ENCODE measurements at places on chromosomes 4 and X.

DNA sequence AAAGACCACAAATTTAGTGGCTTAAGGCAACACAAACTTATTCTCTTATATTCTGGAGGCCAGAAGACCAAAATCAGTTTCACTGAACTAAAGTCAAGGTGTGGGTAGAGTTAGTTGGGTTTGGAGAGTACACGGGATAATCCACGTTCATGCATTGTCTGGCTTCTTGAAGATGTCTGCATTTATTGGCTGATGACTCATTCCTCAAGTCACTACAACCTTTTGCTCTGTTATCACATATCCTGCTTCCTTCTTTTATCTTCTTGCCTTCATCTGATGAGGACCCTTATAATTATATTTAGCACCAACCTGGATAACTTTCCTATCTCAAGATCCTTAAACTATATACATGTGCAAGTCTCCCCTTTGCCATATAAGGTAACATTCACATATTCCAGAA lies 590.0 kb downstream of the FSTL5 start:
- no peak for DNase-seq

DNA sequence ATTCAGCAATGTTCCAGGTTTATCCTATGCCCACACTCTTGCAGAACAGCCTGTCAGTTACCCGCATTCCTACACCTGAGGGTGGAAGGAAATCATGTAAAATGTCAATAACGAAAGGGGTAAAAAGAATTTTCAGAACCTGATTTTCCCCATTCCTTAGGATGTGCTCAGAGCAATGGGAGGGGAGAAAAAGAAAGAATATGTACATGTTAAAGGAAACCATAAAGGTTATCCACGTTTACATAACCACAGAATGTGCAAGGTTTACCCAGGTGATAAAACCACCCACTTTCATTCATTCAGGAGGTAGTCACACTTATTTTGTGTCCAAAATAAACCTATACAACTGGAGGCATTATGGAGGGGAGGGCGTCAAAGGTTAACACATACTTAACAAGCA lies 335.5 kb downstream of the ZNF674 start:
- no peak for DNase-seq

GRCh38 chr4:59712470-59712869 lies 1487.7 kb upstream of the ADGRL3 start:
- DNase-seq: no peak

DNA sequence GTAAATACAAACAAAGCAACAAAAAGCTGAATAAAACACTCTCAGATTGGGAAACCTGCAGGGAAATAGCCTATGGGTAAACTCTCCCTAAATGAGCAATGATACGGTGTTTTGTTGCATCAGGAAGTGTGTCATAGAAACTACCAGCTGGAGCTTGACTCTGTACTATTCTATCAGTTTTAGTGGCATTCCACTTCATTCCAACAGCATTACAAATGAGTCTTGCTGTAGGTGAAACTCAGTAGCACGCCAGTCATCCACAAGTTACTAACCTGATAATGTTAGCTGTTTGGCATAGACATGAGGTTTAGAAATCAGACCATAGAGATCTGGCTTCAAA lies 24.9 kb downstream of the FGFBP1 start:
- no peak for DNase-seq

GRCh38 chr4:113958766-113959538 lies 20.5 kb downstream of the ARSJ start:
- DNase-seq: no peak

DNA sequence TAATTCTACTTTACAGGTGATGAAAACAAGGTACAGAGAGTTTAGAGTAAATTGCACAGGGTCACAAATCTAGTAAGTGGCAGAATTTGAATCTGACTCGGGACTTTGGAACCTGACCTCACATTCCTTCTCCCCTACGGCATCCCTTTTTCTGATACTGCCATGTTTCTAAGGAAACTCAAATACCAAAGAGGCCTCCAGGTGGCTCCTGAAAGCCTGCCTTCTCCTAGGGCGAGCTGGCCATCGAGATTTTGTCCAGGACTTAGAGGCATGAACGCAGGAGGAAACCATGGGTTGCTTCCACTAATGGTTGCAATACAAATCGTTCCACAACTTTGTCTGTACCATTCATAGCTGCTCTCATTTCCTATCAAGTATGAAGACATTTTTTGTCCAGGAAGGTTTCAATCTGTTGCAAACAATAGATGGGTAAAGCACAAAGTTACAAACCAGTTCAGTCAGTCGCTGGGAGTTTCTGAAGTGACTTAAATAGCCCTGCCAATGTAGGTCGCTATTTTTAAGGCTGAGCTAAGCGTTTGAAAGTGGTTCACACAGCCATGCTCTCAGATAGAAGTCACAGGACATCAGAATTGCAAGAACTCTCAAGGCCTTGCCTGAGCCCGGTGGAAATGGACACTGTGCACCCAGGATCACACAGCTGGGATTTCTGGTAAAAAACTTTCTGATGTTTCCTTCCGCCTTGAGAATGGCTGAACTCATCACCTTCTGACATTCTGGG lies 296.6 kb upstream of the PRPS2 start:
- no peak for DNase-seq

DNA sequence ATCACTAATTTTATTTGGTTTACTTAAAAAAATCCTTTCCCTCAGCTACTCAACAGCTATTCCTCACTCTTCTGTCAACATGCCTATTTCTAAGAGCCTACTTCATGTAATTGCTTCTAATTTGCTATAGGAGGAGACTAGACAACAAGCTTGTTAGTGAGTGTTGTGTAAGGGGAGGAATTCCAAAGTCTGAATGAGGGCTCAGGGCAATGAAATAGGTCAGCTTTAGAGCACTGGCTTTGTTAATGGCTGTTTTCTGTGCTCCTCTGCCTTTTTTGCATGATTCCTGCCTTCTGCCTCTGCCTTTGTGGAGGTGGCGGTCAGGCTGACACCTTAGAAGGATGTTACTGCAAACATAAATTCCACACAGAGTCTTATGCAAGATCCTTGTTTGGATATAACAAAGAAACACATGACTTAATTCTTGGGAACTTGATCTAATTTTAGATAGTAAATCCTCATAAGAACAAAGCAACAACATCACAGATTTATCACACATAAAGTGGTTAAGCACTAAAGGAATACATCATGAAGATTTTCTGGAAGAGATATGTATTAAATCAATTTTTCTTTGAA lies 15.0 kb upstream of the PAGE1 start:
- DNase-seq: no peak

GRCh38 chrX:37776987-37777325 lies 2.9 kb upstream of the CYBB start:
- no peak for DNase-seq

GRCh38 chr4:10115271-10115796 lies 1.3 kb downstream of the WDR1 start:
- DNase-seq: no peak

DNA sequence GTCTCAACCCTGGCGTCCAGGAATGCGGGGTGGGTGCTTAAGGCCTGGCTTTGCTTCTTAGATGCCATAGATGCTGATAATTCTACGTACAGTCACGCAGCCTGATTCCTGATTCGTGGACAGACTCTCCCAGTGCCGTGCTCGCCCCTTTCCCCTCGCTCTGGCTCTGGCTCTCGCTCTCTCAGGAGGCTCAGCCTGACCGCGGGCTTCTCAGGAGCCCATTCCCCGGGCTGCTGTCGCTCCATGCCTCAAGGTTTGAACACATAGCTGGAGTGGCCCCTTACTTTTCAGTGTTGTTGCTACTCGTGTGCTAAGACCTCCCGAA lies 59.2 kb upstream of the ZC4H2 start:
- no peak for DNase-seq

DNA sequence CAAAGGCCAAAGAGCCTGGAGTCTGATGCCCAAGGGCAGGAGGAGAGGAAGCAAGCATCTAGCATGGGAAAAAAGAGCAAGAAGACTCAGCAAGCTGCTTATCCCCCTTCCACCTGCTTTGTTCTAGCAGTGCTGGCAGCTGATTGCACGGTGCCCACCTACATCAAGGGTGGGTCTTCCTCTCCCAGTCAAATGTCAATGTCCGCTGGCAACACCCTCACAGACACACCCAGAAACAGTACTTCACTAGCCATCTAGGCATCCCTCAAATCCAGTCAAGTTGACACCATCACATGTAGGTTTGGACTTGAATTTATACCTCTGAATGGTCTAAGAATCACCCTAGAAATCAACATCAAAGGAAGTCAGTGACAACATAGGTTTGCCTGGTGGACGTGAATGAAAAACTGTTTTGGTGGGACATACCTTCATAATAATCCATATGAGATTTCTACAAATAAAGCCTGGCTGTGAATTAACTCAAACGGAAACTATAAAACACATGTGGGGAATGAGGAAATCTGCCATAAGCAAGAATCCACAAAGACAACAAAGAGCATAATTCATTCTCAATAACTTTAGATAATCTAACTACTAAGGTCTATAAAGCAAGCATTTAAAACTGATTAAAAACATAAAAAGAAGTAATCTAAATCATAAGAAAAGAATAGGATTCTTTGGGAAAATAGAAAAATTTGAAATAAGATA lies 185.8 kb upstream of the JADE1 start:
- no peak for DNase-seq

DNA sequence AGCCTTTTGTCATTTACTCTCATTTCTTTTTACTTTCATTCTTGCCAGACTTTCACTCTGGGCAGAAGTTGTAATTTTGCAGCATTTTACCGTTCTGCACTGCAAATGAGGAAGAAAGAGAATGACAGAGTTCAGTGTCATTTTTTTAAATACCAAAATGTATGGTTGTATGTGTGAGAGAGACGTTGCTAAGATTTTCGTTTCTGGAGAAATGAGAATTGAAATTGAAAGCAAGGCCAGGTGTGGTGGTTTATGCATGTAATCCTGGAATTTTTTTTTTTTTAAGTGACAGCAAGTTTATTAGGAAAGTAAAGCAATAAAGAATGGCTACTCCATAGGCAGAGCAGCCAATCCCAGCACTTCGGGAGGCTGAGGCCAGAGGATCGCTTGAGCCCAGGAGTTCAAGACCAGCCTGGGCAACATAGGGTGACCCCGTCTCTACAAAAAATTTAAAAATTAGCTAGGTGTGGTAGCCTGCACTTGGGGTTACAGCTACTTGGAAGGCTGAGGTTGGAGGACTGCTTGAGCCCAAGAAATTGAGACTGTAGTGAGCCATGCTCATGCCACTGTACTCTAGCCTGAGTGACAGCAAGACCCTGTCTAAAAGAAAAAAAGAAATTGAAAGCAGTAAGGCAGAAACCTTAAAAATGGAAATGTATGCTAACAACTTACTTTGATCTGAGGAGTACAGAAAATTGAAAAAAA lies 12.9 kb downstream of the DCK start:
- DNase-seq: no peak

DNA sequence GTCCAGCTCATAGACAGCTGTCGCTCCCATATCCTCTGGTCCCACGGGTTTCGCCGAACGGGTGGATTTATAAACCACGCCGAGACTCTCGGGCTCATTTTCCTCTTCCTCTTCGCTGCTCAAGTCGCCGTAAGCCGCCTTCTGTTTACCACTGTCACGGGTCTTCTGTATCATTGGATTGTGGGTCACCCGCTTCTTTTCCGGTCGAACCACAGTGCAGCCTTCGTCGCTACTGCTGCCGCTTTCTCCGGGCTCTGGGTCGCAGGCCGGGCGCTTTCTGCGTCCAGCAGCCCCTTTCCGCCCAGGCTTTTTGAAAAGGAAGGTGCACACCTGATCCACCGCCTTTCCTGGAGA lies 311 bp downstream of the RNF113A start:
- no peak for DNase-seq

DNA sequence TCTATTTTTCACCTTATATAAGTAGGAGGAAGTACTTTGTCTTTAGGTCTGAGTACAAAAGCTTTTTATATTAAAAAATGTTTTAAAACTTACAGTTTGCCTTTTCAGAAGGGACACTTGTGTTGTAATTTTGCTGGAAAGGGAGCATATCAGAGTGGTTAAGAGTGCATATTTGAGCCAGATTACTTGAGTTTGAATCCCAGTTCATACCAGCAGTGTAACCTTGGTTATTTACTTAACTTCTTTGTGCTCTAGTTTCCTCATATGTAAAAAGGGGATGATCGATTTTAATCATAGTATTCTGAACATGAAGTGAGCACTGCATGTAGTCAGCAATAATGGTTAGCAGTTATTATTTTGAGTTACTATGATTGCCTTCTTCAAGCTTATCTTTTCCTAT lies 78.3 kb upstream of the SLC4A4 start:
- DNase-seq: no peak

- DNase-seq: no peak
Measured at GRCh38 chr4:94359221-94359620, 16.6 kb upstream of the HPGDS start.

- peak; percentile 13 for DNase-seq
Measured at GRCh38 chrX:153900831-153901752, 3.4 kb upstream of the AVPR2 start.

GRCh38 chr4:185839194-185839712 lies 27.3 kb upstream of the SORBS2 start:
- DNase-seq: no peak

DNA sequence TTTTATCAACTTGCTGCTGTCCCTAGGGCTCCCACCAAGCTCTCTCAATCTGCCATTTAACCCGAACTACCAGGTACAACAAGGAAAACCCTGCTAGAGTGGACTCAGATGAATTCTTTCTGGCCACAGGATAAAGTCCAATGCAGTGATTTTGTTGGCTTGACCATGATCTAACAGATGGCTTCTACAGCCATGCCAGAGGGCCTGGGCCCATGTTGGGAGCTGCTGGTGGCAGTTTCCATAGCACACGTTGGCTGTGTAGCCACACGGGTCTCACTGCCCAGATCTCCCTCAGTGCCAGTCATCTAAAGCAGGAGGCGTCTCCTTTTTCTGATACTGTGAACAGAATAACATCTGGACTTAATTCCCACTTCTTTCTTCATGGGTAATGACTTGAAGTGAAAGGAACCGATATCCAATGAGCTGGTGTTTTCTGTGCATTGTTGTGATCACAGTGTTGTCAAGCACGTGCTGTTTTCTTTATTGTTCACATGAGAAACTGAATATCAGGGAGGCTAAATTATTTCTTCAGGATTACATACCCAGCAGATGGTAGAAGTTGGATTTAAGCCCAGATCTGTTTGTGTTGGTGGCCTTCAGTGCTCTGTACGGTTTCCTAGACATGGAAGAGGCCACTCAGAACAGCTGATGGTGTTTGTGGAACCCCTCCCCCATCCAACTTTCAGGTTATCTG lies 85.2 kb upstream of the CLCN4 start:
- DNase-seq: no peak

DNA sequence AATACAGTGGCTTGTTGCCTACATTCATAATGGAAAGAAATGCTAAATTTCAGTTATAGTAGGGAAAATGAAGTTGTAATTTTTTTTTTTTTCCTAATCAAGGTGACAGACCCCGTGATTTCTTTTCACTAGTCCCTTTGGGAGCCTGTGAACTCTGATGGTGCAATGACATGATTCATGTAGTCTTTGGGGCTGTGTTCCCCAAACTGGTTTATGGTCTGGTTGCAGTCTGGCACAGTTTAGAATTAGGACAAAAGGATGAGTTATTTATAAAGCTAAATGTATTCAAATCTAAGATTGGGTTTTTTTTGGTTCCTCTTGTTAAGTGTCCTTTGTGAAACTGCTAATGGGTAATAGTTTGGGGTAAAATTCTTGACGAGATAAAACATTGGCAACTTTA lies 66.0 kb downstream of the REPS2 start:
- no peak for DNase-seq

- no peak for DNase-seq
Measured at GRCh38 chrX:138791551-138791950, 80.0 kb upstream of the FGF13 start.

- no peak for DNase-seq
Measured at GRCh38 chrX:74230094-74230493, 73.9 kb upstream of the ZCCHC13 start.

- no peak for DNase-seq
Measured at GRCh38 chr4:37674439-37674838, 11.7 kb downstream of the RELL1 start.

GRCh38 chr4:76787898-76788297 lies 110.0 kb downstream of the SOWAHB start:
- no peak for DNase-seq
